ENCODE measurements at places on chromosomes 4 and X.

- no peak for DNase-seq
Measured at GRCh38 chr4:187192266-187192665, 468.6 kb upstream of the FAT1 start.

DNA sequence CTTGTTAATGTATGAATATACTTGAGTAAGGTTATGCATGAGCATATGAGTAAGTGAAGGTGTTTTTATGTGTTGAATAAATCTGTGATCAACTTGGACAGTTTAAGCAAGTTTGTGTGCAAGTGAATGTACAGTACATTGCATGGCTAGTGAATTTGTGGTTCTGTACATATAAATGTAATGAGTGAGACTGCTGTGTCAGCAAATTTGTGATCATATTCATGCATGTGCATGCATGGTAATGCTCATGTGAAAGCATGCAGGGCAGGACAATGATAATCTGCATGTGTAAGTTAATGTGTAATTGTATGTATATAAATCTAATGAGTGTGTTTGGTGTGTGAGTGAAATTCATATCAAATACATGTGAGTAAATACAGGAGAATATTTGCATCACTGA, 188.5 kb downstream of the PWWP3B start:
- DNase-seq, result no peak

- DNase-seq, result no peak
Measured at GRCh38 chr4:112894951-112895350, 154.5 kb upstream of the ANK2 start.

GRCh38 chr4:6886886-6887285, 22.7 kb upstream of the TBC1D14 start:
- no peak for DNase-seq
